ENCODE measurements at places on chromosomes 6 and 20.

DNA sequence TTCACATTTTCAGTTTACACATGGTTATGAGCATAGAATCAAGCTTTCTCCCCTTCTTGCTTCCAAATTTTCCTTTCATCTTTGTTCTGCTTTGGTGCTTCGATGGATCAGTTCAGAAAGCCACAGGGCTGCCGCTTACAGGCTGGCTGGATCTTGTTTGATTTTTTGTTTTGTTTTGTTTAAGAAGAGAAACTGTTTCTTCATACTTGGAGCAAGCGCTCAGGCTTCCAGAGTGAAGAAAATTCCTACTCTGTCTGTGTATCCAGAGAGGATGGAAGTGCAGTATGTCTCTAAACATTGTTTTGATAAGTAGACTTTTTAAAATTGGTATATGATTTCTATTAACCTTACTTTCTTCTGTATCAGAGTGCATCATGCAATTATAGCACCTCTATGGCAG, 66.9 kb downstream of the ARID1B start:
- no peak for DNase-seq

- no peak for DNase-seq
Observed at GRCh38 chr6:15956205-15957106, 172.4 kb upstream of the MYLIP start.

- DNase-seq, result no peak
Observed at GRCh38 chr20:7411075-7411474, 529.2 kb downstream of the HAO1 start.

- peak; percentile 40 for DNase-seq
Observed at GRCh38 chr6:80319196-80319595, 212.7 kb downstream of the BCKDHB start.

DNA sequence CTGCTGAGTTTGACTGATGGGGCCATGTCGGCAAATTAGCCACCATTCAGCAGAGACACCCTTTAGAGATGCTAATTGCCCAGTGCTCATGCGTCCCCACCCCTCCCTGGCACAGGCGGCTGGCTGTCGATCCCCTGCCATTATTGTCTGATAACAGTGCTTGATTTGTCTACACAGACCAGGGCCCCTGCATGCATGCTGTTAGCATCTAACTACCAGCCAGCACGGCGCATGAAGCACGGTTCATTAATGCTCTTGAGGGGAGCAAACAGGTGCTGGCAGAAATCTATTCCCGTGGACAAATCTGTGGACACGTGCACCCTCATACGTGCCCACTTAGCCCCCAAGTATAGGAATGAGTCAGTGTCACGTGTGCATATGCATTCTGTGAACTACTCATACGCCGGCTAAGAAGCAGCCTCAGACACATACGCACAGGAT, 32.2 kb downstream of the KCNB1 start:
- DNase-seq, result no peak

DNA sequence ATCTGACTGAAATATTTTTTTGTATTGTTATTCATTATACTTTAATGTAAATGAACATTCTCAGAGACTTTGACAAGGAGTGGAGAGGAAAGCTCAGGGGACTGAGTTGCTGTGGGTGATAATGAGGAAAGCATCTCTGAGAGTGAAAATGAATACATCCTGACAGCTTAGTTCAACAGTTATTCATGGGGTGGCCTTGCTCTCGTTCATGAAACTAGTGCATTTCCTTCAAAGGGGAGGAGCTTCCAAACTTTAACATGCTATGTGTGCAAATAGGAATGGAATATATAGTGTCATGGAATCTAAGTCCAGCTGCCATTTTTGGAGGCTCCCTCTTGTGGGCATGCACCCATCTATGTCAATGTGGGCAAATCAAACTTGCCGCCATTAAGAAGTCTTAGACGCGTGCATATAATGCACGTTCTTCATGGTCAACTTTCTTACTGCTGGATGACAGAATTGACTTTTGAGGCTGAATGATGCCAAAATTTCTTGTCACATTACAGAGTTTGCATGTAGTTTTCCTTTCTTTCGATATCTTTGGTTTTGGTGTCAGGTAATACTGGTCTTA, 124.3 kb upstream of the TMEM170B start:
- no peak for DNase-seq

DNA sequence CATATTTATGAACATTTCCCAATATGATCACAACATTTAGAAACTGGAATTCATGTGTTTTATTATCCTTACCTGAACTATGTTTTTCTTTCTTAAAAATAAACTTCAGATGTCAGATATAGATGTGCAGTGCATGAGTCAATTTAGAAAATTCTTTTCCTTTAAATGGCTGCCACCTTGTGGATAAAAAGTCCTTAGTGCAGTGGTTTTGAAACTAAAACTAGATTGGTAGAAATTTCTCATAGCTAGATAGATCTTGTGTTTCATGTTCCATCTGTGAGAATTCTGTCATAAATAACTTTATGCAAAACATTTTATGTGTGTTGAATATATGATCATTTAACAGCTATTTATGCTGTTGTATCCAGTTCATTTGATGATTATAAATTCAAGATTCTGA, 134.9 kb downstream of the KLHL32 start:
- peak; percentile 54 for DNase-seq

DNA sequence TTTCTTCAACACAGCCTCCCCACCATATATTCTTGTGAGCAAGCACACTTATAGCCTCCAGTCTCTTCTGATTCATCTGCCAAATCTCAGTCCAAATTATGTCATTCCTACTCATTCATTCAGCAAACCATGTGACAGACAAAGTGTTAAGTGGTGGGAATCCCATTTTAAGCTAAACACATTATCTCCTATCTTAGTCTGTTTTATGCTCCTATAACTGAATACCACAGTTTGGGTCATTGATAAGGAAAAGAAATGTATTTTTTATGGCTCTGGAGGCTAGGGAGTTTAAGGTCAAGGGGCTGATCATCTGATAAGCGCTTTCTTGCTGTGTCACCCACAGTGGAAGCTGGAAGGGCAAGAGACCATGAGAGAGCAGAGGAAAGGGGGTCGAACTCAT, 23.9 kb upstream of the SMIM13 start:
- DNase-seq, result peak; percentile 65

- DNase-seq, result peak; percentile 25
Observed at GRCh38 chr20:41632896-41633295, 14.7 kb upstream of the CHD6 start.

DNA sequence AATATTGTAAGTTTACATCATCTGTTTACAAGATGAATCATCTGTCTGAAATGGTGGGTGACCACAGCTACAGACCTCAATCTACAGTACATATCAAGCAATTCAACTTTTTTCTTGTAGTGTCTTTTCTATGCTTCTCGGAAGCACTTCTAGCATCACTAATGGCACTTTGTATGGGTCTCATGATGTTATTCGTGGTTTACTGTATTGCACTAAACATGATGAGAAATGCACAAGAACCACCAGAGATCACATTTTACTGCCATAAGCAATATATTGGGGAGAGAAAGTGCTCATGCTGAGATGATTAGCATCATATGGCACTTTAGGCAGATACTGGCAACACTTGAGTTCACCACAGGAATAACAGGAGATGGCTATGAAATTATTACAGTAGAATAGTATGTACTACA, 15.4 kb upstream of the BTBD3 start:
- peak; percentile 42 for DNase-seq

DNA sequence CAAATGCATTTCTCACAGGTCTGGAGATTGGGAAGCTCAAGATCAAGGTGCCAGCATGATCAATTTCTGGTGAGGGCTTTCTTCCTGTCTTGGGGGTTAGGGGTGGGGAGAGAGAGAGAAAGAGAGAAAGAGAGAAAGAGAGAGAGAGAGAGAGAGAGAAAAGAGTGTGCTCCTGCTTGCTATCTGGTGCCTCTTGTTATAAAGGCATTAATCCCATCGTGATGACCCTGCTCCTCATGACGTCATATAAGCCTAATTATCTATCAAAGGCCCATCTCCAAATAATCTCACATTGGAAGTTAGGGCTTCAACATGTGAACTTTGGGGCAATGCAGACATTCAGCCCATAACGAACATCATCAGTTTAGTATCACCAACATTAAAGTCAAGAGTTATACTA, 114.8 kb downstream of the EYA4 start:
- DNase-seq, result no peak

GRCh38 chr20:55500130-55500529, 505.2 kb downstream of the CBLN4 start:
- no peak for DNase-seq

GRCh38 chr6:43367245-43367984, 2.0 kb downstream of the ZNF318 start:
- no peak for DNase-seq

DNA sequence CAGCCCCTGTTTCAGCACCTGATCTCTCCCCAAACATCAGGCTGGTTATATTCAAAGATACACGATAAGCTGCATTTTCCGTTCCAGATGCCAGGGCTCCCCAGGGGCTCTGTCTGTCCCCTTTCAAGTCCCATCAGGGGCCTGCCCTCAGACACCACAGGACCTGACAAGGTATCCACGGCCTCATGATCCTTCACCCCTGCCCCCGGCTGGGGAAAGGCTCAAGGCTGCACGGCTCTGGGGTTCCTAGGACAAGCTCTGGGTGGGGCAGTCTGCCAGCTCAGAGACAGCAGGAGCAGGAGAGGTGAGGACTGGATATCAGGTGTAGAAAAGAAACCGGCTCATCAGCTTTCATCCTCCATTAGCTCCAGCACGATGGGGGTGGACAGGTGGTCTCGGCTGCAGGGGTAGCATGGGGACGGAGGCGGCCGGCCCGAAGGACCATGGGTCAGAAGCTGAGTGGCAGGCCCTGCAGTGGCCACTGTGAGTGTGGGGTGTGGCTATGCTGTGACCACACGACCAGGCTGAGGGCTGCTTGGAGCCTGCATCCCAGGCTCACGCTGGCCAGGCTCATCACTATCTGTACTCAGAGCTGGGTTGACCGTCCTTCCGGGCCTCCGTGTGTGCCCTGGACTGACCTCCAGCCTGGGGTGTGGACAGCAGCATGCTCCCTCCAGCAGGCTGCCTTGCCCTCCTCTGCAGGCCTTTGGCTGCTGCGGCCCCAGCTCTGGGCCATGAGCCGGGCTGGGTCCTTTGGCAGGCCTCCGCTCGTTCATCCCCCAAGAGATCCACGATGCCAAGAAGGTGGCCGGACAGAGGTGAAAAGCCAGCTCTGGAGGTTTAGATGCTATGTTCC, 386.2 kb downstream of the THBS2 start:
- no peak for DNase-seq

DNA sequence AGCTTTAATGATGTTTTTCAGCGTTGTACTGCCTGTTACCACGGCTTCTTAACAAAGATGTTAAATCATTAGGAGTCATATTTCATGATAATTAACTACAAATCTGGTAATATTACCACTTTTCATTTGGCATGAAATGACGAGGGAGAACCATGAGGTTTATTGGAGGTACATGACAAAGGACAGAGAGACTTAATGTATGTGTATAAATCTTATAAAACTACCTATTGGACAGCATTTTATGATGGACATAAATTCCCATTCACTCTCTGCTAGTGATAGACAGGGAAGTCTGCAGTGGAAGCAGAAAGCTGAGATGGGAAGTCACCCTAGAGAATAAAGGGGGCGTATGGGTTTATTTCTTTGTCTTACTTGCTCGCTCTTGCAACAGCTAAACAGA, 949.9 kb upstream of the FLRT3 start:
- DNase-seq, result no peak

DNA sequence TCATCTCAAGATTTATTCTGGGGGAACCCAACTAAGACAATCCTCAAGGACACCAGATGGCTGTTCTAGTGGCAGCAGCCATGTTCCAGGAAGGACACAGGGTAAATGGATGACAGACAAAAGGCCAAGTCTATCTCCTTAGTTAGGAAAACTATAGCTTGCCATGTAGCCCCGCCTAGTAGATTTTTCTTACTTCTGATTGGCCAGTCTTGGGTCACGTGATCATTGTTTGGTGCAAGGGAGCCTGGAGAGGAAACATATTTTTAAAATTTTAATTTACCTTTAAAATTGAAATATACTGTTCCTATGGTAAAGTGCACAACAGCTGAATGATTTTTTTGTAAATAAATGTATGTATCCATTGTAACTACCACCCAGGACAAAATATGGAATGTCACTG, 4.4 kb upstream of the KCNS1 start:
- no peak for DNase-seq

- peak; percentile 39 for DNase-seq
Observed at GRCh38 chr20:38450412-38450975, 15.4 kb upstream of the SNHG17 start.

GRCh38 chr6:912871-913835, 220.2 kb upstream of the EXOC2 start:
- peak; percentile 60 for DNase-seq

DNA sequence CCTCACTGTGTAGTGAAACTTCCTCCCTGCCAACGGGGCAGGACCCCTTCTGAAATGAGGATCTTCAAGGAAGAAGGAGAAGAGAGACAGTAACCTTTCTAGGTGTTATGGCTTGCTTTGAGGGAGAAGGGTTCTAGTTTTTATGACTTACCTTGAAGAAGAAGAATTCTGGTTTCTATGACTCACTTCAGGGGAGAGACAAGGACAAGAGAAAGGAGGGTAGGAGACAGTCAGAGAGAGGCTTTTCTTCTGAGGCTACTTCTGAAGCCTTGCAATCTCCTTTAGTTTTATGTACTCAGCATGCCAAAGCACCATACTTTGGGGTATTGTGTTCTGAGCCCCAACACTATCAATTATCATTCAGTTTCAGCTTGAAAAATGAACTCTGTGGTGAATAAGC, 25.8 kb upstream of the IBTK start:
- DNase-seq, result peak; percentile 16
